Inflammatory macrophage (primary cell): ENCODE measurements at places on chromosomes 7 and 10.

GRCh38 chr7:3916146-3916545, 615.1 kb downstream of the SDK1 start:
- no peak for DNase-seq

GRCh38 chr10:113127261-113127900, 177.3 kb downstream of the TCF7L2 start:
- peak; percentile 49 for DNase-seq

DNA sequence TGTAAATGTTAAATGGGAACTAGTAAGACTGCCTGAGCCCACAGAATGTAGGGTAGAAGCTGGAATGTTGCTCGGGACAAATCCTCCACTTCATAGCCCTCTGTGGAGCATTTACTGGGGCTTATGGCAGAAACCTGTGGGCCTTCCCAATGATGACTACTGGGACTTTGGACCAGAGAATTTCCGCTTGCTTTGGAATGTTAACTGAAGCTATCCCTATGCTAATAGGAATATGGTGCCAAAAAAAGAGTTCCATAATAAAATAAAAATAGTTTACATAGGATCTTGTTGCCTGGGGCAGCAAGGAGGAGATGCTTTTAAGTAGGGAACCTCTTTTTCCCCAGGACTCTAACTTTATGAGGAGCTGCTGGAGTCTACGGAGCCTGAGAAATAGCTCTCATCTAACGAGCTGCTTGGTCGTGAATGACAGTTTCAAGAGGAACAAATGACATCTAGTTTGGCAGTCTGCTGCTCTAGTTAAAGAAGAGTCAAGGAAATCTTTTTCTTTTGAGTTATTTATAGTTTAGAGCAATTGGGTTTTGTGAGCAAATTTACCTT, 5.7 kb upstream of the DYNC2I1 start:
- DNase-seq = no peak

GRCh38 chr10:47372726-47373125, 11.4 kb downstream of the ZNF488 start:
- no peak for DNase-seq

- no peak for DNase-seq
These were observed 250.5 kb downstream of the SDK1 start for GRCh38 chr7:3551536-3551935.

- no peak for DNase-seq
These were observed 45.4 kb downstream of the GPR37 start for GRCh38 chr7:124720195-124720594.

DNA sequence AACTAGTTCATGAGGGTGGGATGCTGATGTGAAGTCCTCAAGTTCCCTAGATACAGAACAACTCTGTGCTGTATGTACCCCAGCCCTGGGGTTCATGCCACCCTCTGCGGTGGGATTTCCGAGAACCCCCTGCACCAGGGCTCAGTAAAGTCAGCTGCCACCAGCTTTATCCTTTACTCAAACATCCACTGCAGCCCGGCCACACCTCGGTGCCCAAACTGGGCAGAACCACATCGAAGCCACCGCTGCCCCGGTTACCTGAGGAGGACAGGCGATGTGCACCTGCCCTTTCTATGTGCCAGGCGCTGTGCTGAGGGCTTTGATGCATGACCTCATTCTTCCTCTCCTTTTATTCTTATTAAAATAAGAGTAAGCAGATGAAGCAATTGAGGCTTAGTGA, 9.9 kb upstream of the CALML5 start:
- no peak for DNase-seq

GRCh38 chr7:2116989-2117591, 115.7 kb downstream of the MAD1L1 start:
- DNase-seq = peak; percentile 23

DNA sequence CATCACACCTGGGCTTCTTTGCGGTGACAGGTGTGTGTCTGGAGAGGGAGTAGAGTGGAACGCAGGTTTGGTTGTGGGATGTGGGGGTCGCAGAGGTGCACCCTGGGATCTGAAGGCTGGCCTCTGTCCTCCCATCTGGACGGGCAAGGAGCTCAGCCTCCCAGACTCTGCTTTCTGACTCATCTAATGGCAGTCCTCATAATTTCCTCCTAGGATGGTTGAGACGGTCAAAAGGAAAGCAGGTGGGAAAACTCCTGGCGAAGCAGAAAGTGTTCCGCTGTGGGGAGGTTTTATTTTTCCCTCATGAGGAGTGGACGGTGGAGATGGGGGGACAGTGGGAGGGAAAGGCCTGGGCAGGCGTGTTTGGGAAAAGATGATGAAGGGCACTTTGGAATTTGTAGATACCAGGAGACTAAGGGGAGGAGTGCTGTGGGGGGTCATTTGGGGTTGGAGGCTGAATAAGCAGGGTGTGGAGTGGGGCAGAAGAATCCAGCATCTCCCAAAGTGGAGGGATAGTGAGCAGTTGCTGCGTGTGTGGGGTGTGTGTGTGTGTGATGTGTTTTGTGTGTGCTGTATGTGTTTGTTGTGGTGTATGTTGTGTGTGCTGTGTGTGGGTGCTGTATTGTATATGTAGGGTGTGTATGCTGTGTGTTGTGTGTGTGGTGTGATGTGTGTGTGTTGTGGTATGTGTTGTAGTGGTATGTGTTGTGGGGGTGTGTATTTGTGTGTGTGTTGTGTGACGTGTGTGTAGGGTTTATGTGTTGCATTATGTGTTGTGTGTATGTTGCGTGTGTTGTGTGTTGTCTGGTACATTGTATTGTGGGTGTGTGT, 97.2 kb upstream of the PODXL start:
- DNase-seq = no peak

GRCh38 chr7:45665172-45665571, 91.0 kb downstream of the ADCY1 start:
- DNase-seq = no peak

GRCh38 chr7:2864204-2864985, 20.3 kb upstream of the GNA12 start:
- no peak for DNase-seq

GRCh38 chr7:44796034-44796503, 412 bp upstream of the PPIA start:
- no peak for DNase-seq

- no peak for DNase-seq
These were observed 55.8 kb downstream of the CNOT4 start for GRCh38 chr7:135454060-135454459.

GRCh38 chr10:75803816-75804552, 372.6 kb downstream of the LRMDA start:
- no peak for DNase-seq

DNA sequence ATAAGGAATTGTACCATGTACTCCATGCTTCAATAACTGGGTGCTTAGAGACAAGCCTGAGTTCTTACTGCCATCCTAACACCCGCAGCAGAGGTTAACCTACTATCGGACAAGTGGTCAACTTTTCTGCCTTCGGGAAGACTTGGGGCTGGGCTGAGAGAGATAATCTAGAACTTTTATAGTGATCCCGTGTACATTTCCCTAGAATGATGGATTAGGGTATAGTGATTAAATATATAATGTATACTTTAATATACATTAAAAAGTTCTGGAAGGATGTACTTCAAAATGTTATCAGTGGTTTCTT, 12.2 kb upstream of the HNRNPF start:
- DNase-seq = no peak

- DNase-seq = no peak
These were observed 75.3 kb downstream of the DOCK4 start for GRCh38 chr7:112130729-112131410.
